ENCODE measurements at places on chromosomes 7 and 10. TPM values are rescaled to one million over a fixed set of nuclear protein-coding genes. Genes with fewer than 3 reads are reported as not detected.

Gene EBF3
- 14.3 TPM for total RNA-seq

Gene NUTM2A
- total RNA-seq, result 1.2 TPM

Gene CRYGN
- 10.3 TPM for total RNA-seq

Gene TAC1
- total RNA-seq, result 105 TPM

Gene FOXK1
- total RNA-seq, result 20.7 TPM

Gene ANKRD61
- 0.20 TPM for total RNA-seq

Gene ZP3
- total RNA-seq, result 0.59 TPM

Gene EBLN1
- total RNA-seq, result not detected

GRCh38 chr10:131312478-131312836 lies 936 bp upstream of the TCERG1L start:
- DNase-seq, result no peak

DNA sequence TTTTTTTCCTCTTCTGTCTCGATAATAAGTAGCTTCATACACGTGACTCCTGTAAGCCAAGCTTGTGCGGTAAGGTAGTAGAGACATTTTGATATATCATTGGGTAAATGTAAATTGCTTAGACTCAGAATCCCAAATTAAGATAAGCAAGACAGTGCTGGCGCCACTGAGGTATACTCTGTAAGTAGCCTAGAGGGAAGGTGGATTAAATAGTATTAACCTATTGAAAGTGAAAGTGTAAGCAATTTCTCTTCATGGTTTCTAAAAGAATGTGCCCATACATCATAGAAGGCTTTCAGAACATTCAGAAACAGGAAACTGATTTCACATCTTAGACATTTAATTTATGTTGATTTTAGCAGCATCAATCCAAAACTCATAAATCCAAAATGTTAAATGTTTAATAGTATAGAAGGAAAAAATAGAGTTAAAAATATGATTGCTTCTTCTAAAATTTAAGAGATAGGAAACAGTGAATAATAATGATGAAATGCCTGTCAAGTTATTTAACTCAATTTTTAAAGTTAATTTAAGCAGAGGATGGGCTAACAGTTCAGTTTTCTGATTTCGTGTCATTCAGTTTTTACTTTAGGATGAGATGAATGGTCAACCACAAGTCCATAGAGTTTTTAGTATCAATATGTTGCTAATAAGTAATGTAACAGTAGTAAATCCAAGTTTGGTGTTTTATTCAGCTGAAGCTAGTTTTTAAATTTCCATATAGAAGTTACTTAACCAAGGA lies 36.8 kb downstream of the LRRC72 start:
- DNase-seq, result no peak

GRCh38 chr10:15232279-15232678 lies 63.8 kb upstream of the NMT2 start:
- no peak for DNase-seq

GRCh38 chr10:94299417-94299816 lies 63.3 kb downstream of the NOC3L start:
- no peak for DNase-seq

DNA sequence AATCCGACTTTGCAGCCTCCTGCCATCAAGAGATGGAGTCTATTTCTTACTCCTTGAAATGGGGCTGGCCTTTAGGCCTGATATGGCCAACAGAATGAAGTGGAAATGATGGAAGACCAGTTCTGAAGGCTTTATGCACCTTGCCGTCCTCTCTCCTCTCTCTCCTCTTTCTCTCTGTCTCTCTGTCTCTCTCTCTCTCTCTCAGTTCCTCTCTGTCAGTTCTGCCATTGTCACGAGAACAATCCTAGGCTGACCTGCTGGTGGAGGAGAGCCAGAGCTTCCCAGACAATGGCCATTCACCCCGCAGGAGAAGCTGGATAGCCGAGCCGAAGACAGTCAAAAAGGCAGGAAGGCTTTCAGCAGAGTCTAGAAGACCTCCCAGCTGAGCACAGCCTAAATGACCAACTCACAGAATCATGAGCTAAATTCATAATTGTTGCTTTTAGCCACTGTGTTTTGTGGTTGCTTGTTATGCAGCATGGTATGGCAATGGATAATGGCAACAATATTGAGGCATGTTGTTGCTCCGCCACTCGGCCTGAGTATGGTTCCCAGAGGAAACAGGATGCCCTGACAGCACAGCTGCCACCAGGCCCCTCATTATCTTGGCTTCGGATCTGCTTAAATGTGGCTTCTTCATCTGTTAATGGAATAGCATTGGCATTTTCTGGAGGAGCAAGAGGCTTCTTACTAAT lies 35.5 kb downstream of the FRMPD2 start:
- DNase-seq, result no peak

GRCh38 chr7:106129291-106129690 lies 17.2 kb upstream of the SYPL1 start:
- no peak for DNase-seq
